ENCODE measurements at places on chromosomes 2 and 18.
A peak's percentile ranks its signal among the peaks of the same experiment; 100 is the strongest.

DNA sequence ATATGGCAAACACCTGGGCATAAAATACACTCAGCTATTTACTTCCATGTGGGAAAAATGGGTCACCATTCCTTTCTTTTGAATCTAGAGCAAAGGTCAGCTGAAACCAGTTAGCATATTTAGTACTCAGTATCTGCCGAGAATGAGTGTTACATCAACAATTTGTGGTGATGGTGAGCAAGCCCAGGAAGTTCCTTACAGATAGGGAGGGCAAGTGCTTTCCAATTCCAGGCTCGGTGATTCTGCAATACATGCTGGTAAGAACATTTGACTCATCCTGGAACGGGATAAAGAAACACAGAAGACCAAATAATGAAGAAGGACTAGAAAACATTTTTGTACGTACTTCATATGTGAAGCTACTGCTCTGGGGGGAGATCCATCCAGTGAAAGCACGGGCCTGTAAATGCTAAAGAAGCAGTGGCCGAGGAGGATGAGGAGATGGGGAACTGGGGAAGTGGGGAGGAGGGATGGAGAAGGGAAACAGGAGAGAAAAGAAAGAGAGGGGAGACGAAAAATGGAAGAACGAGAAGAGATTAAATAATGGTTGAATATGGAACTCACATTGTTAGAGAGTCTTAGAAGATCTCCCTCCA is 251.9 kb downstream of the TTC32 start:
- no peak for DNase-seq

- no peak for DNase-seq
Measured at GRCh38 chr2:110124939-110125691, 9.5 kb upstream of the MALL start.

DNA sequence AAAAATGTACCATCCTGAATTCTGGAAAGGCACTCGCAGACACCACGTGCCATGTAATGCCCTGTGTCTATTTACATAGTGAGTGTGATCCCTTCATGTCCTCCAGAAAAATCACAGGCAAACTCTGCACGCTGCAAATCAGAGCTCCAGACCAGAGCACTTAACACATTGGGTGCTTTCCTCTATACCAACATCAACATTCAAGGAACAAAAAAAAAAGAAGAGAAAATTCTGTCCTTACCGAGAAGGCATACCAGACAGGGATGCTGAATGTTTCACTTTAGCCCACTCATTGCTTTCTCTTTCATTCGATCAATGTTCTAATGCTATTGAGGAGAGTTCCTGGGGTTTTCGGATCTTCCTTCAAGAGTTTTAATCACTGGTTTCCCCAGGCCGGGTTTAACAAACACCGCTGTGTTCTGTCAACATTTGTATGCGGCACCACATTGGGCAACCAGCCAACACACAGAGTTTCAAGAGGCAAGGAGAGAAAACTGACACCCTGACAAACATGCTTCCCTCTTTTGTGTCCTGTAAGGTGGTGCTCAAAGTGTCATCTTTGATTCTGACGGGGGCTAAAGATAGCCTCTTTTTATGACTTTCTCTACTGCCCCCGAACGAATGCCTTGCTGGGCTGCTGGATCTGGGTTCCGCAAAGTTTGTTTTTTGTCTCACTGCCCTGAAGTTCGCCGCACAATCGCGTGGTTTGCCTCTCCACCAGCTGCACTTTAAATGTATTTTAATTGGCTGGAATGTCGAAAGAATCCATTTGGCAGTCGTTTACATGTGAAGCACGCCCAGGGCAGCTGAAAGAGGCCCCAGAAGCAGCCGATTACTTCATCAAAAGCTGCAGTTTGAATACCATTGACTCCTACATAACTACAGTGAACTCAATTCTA is 106.4 kb upstream of the NCKAP5 start:
- DNase-seq = peak; percentile 75

DNA sequence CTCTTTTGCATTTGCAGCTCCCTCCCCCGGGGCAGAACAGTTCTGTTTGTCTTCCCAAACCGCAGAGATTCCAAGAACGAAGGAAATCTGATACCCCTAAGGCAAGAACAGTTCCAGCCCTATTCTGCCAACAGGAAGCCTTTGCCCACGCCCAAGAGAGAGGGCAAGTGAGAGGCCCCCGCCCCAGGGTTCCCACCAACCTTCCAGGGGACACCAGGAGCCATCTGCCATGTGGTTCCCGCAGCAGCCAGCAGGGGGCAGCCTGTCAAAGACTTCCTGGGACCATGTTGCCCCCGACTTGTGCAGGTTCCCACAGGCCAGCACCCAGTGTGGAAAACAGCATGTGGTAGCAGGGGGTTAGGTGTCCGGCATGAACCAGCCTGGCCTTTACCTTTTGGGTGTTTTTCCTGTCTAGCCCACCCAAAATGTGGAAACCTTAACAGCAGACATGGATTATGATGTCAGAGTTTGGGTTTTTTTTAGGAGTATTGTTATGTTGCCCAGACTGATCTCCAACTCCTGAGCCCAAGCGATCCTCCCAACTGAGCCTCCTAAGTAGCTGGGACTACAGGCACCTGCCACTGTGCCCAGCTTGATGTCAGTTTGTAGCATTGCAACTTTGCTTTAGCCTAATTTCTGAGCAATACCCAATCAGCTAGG is 21.7 kb upstream of the EFHD1 start:
- peak; percentile 18 for DNase-seq

DNA sequence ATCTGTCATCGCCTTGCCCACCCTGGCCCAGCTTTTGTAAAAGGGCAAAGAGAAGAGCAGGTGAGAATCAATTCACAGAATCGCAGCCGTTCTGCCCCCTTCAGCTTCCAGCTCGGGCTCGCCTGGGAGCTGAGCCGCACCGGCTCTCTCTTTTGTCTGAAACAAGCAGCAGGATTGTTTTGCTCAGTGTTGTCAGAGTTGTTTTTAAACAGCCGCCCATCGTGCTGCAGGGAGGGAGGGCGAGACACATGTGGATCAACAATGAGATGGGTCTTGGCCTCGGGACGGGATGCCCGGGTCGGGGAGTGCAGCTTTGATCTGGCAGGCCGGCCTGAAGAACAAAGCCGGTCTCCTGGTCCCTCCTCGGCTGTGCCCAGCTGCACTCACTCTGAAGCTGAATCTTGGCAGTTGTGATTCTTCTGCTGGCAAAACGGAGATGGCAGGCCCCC is 39.7 kb upstream of the HDAC4 start:
- DNase-seq = no peak

DNA sequence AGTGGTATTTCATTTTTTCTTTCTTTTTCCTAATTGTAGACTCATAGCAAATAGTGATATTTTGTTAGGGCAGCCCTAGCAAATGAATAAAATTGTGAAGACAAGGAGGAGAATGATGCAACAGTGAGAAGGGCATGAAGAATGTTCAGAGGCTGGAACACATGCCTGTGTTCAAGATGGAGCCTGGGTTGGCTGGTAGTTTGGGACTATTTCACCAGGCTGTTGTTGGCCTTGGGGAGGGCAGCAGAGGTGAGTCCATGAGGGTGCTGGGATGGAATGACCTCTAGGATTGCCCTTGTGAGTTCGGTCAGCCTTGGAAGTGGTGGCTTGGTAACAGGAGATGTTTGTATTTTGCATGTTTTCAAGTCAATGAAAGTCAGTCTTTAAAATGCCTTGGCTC is 10.1 kb upstream of the CDC42EP3 start:
- no peak for DNase-seq

Data from NCI-H524 (cell line).